ENCODE measurements at places on chromosomes 4 and X. TPM values are rescaled to one million over a fixed set of nuclear protein-coding genes. Genes with fewer than 3 reads are reported as not detected.

Gene NAP1L3
- 7.3 TPM for total RNA-seq

Gene PRDM5
- total RNA-seq, result 61.1 TPM

Gene LGI2
- total RNA-seq, result 1.6 TPM

Gene PLP1
- 41.8 TPM for total RNA-seq

Gene MAPK10
- 8.9 TPM for total RNA-seq

Gene TLR6
- total RNA-seq, result 1.0 TPM

Gene SLIT2
- 12.0 TPM for total RNA-seq

Gene CT83
- not detected for total RNA-seq

Gene FGFR3
- 0.52 TPM for total RNA-seq

Gene CCKAR
- total RNA-seq, result not detected

Gene JAKMIP1
- not detected for total RNA-seq

Gene PNCK
- not detected for total RNA-seq

Gene TMEM35A
- total RNA-seq, result 1.6 TPM

Gene GABRB1
- total RNA-seq, result not detected

Gene PASD1
- total RNA-seq, result under 0.01 TPM

Gene UGT2A2
- not detected for total RNA-seq

Gene IL2
- not detected for total RNA-seq

Gene MAGEA11
- total RNA-seq, result not detected

Gene GAB1
- 36.0 TPM for total RNA-seq

Gene NLRP2B
- total RNA-seq, result not detected

Gene DNAAF6
- total RNA-seq, result not detected

Gene PPARGC1A
- total RNA-seq, result 12.5 TPM

Gene BEND2
- total RNA-seq, result not detected

Gene KLHL34
- total RNA-seq, result under 0.01 TPM

Gene IQCM
- not detected for total RNA-seq

Gene TRAM1L1
- 5.7 TPM for total RNA-seq

Gene PDE5A
- total RNA-seq, result 27.7 TPM

Gene XAGE2
- not detected for total RNA-seq

Gene HTRA3
- 20.9 TPM for total RNA-seq

Gene TGIF2LX
- total RNA-seq, result not detected

Gene RIBC1
- total RNA-seq, result 0.52 TPM

Gene AGTR2
- total RNA-seq, result 40.2 TPM

Gene CXCL3
- total RNA-seq, result not detected

Gene EDA2R
- total RNA-seq, result 1.0 TPM

Gene TRIML1
- total RNA-seq, result not detected

Gene RPS6KA6
- 4.7 TPM for total RNA-seq
